ENCODE measurements at places on chromosomes 11 and 22. TPM values are rescaled to one million over a fixed set of nuclear protein-coding genes. Genes with fewer than 3 reads are reported as not detected.

OR8D4 gene
- not detected for total RNA-seq

C11orf91 gene
- not detected for total RNA-seq

ANKK1 gene
- total RNA-seq = 2.4 TPM

CSNK2A3 gene
- total RNA-seq = 0.26 TPM

DNA sequence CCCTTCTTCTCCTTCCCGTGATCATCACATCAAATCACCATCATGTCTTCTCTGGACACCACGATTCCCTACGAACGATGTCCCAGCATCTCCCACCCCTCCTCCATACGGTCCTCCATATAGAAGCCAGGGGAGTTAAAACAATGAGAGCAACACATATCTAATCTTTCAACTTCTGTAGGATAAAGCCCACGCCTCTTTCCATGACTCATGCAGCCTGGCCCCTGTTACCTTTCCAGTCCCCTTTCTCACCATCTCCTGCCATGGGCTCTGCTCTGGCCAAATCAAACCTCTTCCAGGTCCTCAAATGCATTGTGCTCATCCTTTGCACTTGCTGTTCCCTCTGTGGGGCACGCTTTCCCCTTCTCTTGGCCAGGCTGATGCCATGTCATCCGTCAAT is 23.6 kb downstream of the RPS6KA4 start:
- DNase-seq = no peak

GRCh38 chr11:130519128-130519932 is 70.9 kb downstream of the ADAMTS15 start:
- no peak for DNase-seq

DNA sequence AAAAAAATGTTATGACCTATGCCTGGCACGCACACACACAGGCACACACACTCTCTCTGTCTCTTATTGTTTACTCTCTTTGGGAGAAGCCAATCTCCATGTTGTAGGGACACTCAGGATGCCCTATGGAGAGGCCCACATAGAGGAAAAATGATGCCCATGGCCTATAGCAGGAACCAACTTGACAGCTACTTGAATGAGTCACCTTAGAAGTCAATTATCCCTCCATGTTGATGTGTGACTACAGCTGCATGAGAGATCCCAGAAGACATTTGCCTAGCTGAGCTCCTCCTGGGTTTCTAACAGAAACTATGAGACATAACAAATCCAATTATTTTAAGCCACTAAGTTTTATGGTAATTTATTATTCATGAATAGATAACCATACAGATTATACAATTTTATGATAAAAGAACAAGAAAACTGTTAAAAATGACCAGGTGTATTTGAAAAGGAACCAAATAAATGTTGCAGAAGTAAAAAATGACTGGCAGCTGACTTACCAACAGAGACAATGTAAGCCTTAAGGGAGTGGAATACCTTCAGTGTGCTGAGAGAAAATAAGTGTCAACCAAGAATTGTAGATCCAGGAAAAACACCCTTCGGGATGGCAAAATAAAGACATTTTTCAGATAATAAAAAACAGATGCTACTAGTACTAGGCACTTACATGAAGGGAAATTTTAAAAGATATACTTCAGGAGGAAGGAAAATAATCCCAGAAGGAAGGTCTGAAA is 403.7 kb upstream of the SYN3 start:
- DNase-seq = no peak

DNA sequence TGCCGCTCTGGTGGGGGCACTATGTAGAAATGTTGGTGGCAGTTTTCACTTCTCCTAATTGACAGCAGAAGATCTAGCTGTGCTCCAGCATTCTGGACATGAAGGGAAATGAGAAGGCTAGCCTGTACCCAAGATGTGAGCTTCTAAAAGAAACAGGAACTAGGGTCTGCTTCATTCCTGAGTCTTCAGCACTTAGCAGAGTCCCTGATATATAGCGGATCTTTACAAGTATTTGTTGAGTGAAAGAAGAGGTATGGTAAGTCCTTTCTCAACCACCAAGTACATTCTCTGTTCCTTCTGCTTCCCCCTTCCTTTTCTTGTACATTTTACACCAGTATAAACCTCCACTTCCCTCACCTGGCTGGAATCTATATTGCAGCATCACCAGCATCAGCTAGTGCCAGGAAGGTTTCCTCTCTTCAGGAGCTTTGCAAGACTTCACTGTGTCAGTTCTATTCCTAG is 408.3 kb upstream of the CADM1 start:
- no peak for DNase-seq

DNA sequence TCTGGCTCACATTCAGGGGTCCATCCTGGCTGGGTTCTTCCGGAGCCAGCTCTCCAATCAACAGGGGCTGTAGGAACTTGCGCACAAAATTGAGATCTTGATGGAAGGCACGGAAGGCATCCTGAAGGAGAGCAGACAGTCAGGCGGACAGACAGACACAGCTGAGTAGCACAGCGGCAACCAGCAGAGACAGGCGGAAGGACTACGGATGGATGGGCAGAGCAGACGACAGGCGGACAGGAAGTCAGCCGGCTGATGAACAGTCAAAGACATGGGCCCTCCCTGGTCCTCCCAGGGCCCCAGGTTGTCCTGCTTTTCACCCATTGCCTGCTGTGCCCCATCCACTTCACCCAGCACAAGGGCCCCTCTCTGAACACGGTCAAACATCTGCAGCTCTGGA is 11.3 kb downstream of the FADS3 start:
- DNase-seq = no peak

- no peak for DNase-seq
Observed at GRCh38 chr11:102012946-102013345, 34.3 kb upstream of the CFAP300 start.

SCUBE1 gene
- total RNA-seq = not detected

- DNase-seq = no peak
Observed at GRCh38 chr11:75966537-75967287, 151.7 kb downstream of the UVRAG start.

DNA sequence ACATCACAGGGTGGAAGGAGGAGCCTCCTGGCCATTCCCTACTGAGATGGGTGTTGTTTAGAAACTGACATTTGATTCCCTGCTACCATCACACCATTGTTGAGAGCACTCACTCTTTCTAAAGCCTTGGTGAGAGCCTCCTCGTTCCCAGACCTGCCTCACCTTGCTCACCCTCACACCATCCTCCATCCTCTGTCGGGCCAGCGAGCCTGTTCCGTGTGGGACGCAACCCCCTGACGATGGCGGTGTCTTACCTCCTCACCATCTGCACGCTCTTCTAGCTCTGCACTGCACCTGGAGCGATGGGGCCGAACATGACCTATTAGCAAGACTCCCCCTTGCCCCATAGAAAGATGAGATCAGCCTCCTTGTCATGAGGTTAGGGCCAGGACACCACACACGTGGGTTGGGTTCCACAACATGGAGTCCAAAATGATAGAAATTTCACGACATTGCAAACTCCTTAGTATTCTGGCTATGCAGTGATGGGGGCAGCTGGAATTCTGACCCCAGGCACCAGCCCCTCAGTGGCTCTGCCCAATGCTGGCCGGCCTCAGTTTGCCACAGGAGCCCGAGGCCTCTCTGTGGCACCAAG is 1017.9 kb downstream of the TBC1D22A start:
- DNase-seq = no peak
